ENCODE measurements at places on chromosomes 6 and 20.

DNA sequence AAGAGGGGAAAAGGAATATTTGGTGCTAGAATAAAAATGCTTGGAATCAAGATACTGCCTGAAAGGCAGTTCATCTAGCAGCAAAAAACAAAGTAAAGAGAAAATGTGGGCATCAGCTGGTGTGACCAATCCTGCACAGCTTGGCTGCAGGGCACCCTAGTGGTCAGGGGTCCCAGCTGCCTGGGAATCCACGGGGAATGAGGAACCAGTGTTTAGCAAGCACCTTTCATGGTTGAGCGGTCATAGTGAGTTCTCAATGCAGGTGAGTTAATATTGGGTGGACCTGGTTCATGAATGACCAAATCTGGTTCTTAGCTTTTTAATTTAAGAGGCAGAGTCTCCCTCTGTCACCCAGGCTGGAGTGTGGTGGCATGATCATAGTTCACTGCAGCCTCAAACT is 53.3 kb downstream of the CAP2 start:
- no peak for DNase-seq

- no peak for DNase-seq
Measured at GRCh38 chr6:19755181-19755580, 82.0 kb upstream of the ID4 start.

- DNase-seq = no peak
Measured at GRCh38 chr6:94215552-94215951, 796.2 kb upstream of the EPHA7 start.

DNA sequence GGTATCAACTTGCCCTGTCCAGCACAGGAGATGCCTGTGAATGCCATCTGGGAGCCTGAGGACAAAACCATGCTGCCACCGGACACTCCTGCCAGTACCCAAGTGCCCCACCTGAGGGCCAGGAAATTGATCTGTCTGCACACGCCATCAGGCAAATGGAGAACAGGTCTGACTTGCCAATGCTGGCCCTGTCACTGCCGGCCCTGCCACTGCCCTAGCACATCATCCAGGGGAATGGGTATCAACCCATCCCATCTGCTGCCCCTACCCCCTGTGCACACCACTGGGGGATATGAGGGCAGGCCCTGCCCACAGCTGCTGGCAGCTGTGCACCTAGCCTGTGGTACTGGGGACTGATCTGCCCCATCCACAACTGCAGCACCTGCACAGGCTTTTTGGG is 1081.6 kb upstream of the EYS start:
- DNase-seq = no peak

GRCh38 chr6:42864602-42865001 is 14.8 kb upstream of the RPL7L1 start:
- no peak for DNase-seq

DNA sequence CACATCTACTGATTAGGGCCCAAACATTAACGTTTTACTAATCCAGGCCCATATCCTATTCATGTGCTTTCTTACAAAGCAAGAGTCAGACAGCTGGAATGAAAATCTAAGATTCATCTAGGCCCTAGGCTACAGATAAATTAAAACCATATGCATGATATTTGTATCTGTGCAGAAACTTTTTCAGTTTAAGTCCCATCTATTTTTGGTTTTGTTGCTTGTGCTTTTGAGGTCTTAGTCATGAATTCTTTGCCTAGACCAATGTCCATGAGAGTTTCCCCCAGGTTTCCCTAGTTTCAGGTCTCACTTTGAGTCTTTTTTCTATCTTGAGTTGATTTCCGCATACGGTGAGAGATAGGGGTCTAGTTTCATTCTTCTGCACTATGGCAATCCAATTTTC is 20.2 kb downstream of the ADNP start:
- DNase-seq = no peak

DNA sequence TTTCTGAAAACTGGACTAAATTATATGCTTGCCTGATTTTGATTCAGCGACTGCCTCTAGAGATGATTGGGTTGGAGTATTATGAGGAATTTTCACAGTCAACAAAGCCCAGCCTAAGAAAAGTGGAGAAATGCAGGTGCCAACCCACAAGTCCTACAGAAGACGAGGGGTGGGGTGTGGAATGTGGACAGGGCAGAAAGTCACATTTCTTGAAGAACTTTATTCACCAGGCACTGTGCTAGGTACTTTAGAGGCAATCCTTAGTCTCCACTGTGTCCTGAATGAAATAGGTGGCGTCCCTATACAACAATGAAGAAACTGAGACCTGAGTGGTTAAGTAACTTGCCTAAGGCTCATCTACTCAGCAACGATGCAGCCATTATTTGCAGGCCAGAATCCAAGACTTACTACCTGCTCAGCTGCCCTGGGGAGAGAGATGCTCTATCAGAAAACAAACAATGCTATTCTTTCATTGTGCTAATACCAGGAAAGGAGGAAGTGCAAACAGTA is 106.3 kb downstream of the RNF144B start:
- no peak for DNase-seq

DNA sequence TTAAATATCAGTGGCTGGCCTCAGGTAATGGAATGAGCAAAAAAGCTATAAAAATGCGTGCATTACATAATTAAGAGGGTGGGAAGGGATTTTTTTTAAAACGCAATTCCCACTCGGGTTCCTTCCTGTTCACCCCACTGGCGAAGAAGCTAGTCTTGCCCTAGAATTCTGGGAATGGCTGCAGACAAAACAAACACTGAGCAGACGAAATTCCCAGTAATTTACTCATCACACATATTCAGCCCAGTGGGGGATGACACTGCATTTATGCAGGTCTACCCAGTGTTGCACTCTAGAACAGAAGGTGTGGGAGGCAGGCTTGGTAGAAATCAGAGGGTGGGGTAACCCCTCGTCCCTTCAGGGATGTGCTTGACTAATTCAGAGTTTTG is 2695.0 kb upstream of the DEFB115 start:
- no peak for DNase-seq

Data from stimulated activated CD4-positive, alpha-beta T cell treated with anti-CD3 and anti-CD28 coated beads, Interleukin-1b, Interleukin-23, amount 100 ng/mL, for 1 hour (primary cell).